ENCODE measurements at places on chromosomes 12 and 14.

DNA sequence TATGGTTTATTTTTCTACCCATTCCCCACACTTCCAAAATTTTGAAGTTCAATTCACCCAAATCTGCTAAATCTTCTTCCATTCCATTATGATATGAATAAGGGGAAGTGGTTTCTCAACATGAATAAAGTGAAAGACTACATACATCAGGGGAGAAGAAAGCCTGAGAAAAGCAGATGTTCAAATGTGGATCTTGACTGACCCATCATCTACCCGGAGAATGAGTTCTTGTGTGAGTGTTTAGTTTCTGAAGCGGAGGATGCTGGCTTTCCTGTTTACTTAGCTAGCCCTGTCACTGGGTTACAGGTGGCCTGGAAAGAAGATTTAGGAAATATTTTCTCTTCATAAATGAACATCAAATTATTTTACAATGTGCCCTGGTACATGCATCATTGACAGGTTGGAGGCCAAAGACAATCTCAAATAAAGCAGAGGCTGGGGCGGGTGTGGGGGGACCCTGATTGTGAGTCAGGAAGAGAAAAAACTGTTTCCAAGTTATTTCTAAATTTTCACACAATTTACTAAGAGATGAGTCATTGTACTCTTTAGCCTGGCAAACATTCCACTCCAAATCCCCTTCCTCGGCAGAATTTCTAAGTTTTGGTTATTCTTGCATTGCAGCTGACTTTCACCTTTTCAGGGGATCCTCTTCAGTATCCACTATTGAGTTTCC lies 135.6 kb downstream of the SLC25A21 start:
- DNase-seq, result no peak

- no peak for DNase-seq
Measured at GRCh38 chr12:21502872-21503271, 1.3 kb downstream of the GOLT1B start.

DNA sequence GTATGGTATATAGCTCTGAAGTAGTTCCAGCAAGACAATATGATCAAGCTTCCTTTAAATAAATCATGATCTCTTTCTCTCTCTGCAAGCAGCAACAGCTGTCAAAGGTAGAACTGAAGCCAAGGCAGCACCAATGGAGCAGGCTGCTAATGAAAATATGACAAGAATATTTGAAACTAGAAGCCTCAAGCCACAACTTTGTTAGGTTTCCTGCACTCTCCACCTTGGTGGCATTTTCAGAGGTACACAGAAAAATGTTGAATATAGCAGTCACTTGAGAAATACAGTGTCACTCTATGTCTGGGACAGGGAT lies 43.8 kb upstream of the PSMA6 start:
- DNase-seq, result no peak

GRCh38 chr12:5428332-5429221 lies 3.3 kb upstream of the NTF3 start:
- DNase-seq, result no peak

- DNase-seq, result no peak
Measured at GRCh38 chr12:6608592-6609281, 1.6 kb upstream of the CHD4 start.

DNA sequence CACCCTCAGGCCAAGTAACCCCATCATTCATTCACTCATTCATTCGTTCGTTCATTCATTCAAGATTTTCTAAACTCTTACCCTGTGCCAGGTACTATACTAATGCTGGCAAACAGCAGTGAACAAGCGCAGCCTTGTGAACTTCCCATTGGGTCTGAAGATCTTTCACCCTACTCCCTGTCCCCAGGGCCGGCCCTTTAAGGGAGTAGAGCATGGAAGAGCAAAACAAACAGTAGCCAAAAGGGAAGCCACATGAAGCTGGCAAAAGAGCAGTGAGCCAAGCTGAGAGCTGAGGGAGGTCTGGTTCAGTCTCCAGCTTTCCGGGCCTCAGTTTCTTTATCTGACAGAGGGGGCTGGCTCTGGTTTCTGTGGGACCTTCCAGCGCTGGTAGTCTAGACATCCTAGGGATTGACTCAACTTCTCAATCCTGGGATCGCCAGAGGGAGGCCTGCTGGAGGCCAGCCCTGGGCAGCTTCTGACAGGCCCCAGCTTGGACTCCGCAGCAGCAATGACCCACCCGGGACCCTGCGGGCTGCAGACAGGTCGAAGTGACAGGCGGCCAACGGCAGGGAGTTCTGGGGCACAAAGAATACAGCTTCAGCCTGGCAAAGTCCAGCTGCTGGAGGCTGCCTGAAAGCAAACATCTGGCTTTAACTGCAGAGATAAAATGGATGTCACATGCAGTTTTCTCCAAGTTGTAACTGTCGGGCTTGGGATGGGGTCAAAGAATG lies 27.1 kb downstream of the ACTN1 start:
- DNase-seq, result no peak

- DNase-seq, result no peak
Measured at GRCh38 chr12:123363740-123364531, 711 bp downstream of the SBNO1 start.

DNA sequence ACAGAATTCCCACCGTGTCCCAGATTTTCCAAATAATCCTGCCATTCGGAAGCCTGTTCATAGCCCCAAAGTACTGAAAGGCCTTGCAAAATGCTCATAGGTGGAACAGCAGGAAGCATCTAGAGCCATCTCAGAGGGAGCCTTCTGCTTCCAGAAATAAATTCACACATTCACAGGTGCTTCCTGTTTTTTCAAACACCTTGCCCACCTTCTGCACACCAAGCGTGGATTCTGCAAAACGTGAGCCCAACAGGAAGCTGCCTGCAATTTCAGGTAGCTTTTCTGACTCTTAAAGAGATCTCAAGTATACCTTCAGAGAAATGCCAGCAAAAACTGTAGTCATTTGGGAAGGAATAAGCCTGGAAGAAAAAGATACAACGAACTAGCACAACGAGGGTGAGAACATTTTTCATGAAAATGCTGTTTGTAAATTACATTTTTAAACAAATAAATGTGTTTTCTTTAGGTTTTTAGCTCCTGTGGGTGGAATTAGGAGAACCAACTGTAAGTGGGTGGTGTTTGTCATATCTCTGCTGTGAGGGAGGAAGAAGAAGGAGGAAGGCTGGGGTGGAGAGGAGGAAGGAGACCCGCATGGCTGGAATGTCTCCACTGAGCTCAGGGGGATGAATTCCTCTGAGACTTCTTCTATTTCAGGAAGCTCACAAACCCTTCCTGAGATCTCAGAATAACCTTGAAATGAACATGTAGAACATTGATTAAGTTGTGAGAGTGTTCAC lies at the start of gene IFNG-AS1:
Gene IFNG-AS1 (plus strand): TSS at position 264 of the 737 bp plus-strand sequence.
- peak; percentile 23 for DNase-seq

- no peak for DNase-seq
Measured at GRCh38 chr12:105485321-105485910, 154.9 kb downstream of the C12orf75 start.

GRCh38 chr14:69964841-69965240 lies 85.6 kb downstream of the SMOC1 start:
- DNase-seq, result no peak

DNA sequence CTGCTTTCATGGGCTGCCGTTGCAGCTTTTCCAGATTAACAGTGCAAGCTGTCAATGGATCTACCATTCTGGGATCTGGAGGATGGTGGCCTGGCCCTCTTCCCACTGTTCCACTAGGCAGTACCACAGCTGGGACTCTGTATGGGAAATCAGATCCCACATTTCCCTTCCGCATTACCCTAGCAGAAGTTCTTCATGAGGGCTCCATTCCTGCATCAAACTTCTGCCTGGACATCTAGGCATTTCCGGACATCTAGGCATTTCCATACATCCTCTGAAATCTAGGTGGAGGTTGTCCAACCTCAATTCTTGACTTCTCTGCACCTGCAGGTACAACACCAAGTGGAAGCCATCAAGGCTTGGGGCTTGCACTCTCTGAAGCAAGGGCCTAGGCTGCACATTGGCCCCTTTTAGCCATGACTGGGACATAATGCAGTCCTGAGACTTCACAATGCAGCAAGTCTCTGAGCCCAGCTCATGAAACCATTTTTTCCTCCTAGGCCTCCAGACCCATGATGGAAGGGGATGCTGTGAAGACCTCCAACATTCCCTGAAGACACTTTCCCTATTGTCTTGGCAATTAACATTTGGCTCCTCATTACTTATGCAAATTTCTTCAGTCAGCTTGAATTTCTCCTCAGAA lies 863.3 kb downstream of the C12orf50 start:
- no peak for DNase-seq

DNA sequence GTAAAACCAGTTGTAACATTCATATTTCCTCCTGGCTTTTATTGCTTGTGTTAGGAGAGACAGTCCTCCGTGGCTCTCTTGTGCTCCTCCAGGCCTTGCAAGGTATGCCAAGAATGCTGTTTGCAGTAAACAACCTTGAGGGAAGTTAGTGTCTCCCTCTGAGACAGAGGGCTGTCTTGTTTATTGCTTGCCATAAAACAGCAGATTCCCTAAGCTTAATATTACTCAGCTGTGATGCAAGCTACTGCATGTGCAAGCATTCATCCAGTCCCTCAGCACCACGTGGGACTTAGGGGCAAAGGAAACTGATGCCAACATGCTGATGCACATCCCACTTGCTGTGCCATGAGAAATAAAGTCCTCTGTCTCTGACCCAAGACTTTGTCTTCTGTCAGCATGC lies 6.6 kb downstream of the POMT2 start:
- no peak for DNase-seq

DNA sequence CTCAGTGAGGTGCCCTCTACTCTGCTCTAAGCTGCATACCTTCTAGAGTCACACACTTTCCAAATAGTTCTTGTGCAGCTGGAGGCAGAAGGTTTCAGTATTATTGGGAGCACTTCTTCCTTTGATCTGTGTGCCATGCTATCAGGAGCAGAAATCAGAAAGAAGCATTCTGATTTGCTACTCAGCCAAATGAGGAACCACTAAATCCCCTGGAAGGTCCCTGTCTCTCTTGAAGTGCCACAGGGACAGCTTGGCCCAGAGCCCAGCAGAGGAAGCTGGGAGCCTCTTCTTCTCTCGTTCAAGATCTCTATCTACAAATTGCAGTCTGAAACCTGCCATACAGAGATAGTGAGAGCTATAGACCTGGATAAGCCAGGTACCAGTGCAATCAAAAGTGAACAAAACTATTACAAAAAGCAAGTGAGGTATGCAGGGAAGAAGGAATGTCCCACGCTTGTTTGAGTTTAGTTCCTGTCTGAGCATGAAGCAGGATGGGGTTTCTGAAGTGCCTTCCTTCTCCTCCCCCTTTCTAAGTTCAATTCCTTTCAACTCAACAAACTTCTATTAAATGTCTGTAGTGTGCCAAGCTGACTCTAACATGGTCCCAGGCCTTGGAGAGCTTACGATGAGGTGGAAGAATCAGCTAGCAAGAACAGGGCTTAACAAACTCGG lies 100.9 kb upstream of the PARP11 start:
- no peak for DNase-seq

- no peak for DNase-seq
Measured at GRCh38 chr14:31894351-31894750, 182.8 kb upstream of the ARHGAP5 start.

GRCh38 chr12:58502226-58502625 lies 418.1 kb downstream of the LRIG3 start:
- no peak for DNase-seq

DNA sequence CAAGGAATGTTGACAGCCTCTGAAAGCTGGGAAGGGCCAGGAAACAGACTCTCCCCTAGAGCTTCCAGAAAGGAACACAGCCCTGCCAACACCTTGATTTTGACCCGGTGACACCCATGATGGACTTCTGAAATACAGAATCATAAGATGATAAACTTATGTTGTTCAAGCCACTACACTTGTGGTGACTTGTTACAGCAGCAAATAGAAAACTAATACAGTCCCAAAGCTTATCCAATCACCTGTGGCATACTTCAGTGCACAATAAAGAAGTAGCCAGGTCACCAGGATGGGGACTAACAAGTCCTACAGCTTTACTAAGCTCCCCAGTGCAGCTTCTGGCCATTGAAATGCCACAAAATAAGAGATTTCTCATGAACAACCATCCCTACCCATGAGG lies 5.4 kb downstream of the STON2 start:
- DNase-seq, result no peak

DNA sequence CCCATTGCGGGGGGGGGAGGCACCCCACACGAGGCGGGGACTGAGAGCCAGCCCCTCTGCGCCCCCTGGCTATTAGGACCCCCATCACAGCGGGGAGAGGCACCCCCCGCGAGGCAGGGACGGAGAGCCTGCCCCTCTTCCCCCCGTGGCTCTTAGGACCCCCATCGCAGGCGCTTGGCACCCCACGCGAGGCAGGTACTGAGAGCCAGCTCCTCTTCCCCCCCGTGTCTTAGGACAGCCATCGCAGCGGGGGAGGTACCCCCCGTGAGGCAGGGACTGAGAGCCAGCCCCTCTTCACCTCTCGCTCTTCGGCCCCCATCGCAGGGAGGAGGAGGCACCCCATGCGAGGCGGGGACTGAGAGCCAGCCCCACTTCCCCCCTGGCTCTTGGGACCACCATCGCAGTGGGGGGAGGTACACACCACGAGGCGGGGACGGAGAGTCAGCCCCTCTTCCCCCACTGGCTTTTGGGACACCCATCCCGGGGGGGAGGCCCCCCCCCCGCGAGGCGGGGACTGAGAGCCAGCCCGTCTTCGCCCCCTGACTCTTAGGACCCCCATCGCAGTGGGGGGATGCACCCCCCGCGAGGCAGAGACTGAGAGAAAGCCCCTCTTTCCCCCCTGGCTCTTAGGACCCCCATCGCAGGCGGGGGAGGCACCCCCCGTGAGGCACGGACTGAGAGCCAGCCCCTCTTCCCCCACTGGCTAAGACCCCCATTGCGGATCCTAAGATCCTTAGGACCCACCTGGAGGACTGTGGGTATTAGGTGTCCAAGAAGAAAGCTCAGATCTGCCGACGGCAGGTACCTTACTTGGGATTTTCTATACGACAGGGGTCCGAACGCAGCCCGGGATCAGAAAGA lies 198.6 kb upstream of the PZP start:
- DNase-seq, result no peak

DNA sequence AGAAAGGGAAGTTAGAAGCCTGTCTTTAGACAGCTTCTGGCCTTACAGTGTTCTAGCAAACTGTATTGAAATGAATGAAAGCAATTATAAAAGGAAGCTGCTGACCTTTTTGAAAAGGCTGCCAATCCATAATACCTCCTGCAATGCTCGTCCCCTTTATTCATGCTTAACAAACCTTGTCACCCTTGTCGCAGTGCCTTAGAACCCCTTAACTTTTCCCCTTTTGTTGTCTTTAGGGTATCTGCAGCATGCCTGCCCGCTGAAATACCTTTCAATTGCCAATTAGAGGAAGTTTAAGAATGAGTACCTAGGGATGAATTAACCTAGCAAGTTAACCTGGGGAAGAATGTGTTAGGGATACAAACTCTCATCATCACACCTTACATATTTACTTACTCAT lies 731.2 kb downstream of the RERGL start:
- DNase-seq, result no peak

- no peak for DNase-seq
Measured at GRCh38 chr12:54127538-54128259, 61.1 kb downstream of the SMUG1 start.

- DNase-seq, result no peak
Measured at GRCh38 chr14:54299410-54300363, 97.1 kb upstream of the CDKN3 start.

GRCh38 chr14:51457843-51458562 lies 193.7 kb upstream of the FRMD6 start:
- no peak for DNase-seq
